ENCODE measurements at places on chromosomes 12 and 14.

DNA sequence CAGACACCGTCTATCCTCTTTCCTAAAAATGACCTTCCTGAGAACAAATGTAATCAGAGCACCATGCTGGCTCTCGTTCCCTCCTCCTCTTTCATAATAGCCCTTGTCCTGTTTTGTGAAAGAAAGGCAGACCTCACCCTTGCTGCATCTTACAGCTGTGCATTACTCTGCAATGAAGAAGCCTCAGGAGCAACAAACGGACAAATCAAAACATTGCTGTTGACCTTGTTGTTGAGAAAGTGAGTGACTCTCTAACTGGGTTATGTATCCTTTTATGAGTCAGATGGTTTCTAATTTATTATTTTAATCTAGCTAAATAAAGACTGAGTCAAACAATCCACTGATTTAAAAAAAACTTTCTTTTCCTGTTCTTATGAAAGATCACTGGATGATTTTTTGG is 180.9 kb downstream of the RPS29 start:
- DNase-seq: no peak

GRCh38 chr12:20368114-20368650 is at the start of gene PDE3A:
PDE3A (plus strand) TSS chr12:20368537; CDS start chr12:20369285, 748 bp downstream.
- DNase-seq: peak; percentile 39

- DNase-seq: peak; percentile 74
These were observed 18.4 kb upstream of the SRGAP1 start for GRCh38 chr12:63826006-63826585.

DNA sequence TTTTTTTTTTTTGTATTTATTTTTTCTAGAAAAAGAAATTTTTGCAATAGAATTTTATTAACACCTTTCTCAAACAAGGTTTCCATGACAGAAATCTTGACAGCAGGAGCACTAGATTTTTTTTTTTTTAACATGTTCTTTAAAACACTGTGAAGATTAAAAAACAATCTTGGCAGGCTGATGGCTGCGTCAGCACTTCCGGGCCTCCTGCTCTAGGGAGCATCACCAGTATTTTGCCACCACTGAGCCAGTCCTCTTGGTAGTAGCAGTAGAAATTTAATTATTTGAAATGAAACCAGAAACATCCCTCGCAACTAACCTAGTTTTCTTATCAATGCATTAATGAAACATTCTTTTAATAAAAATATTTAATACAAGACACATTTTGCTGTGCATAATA is 99.6 kb downstream of the APAF1 start:
- no peak for DNase-seq

DNA sequence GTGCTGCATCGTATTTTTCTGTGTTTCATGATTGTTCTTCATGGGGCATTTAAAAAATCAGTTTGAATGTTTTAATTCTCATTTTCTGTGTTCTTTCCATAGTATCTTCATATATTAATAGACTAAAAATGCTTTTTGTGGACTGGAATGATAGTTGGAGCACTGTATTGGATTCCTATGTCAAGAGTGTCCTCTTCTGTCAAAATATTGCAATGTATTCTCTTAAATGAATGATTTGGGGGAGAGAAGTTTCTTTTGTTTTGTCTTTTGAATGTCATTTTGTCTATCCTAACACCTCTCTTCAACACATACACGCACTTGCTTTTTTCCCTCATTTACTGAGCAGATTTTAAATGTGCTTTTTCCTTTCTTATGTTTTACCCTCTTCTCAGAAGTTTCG is 4.7 kb upstream of the EIF2S3B start:
- DNase-seq: peak; percentile 21

DNA sequence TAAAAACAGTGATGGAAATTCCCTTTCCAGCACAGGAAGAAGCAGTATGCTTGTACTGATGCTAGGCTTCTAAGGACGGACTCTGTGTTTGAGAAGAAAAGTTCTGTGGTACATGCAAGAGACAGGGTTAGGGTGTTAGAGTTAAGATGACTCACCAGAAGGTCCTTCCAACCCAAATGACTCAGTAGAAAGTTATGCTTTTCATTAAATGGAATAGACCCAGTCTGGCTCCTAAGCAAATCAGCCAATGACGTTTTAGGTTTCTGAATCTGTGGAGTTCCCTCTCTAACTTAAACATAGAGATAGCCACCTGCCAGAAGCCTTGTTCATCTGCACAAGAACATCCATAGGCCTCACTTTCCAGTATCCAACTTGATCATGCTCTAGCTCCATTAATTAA is 5.7 kb downstream of the PTHLH start:
- peak; percentile 94 for DNase-seq

DNA sequence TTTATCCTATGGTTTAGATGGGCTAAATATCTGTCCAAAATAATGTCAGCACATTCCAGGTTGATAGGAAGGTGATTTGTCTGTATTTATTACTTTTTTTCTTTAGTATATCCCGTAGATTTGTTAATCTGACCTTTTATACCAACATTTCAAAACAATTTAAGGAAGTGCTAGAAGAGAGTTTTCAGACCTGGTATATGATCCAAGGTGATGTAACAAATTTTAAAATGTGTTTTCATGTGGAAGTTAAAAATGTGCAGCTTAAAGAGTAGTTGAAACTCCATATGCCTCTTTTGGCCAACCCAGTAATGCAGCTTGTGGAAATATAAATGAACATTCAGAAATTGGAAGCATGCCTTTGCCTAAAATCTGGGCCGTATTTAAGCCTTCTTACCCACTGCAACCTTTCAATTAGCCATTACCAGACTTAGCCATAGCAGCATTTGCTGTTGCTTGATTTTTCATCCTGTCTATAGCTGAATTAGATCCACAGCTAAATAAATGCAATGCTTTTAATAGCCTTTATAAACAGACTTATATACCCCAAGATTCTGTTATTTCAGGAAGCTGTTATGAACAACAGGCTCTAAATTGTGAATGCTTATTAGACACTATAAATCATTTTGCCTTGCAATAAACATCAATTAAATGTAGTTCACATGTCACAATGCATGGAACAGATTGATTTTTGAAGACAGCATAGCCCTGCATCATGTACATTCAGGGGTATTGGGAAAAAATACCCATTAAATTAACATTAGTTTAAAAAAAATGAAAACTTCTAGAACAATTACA is 271.2 kb downstream of the PDZRN4 start:
- DNase-seq: no peak

- peak; percentile 61 for DNase-seq
These were observed 17.9 kb downstream of the HRK start for GRCh38 chr12:116863275-116863767.

DNA sequence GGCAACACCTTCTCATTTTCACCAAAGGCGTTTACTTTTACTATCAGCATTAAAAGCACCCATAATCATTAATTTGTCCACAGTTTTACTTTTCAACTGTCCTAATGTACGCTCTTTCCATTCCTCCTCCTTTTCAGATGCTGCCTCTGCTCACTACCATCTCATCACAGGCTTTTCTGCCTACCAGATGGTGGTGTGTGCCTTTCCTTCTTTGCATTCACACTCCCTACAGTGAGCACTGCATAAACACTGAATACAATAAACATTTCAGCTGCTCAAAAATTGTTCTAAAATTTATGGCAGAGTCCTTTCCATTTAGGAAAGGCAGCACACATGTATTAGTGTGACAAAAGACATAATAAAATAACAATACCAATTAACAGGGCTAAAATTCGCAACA is 435.7 kb downstream of the GXYLT1 start:
- DNase-seq: no peak

GRCh38 chr14:51442513-51443175 is 202.6 kb downstream of the TMX1 start:
- DNase-seq: peak; percentile 98

DNA sequence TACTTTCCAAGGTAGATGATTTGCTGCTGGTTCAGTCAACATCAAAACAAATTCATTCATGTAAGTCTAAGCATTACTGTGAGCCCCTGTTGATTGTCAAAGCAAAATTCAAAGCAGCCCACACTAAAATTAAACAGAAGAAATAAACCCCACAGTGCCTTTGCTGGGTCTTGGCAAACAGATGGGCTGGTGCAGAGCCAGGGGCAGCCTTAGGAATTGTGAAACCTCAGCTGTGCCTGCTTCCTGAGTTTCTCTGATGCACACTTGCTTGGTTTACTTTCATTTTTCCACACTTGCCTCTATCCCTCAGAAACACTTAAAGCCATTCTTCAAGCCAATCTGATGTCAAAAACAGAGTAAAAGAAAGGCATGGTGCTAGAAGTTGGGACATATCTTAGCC is 6.6 kb upstream of the PLEKHG7 start:
- peak; percentile 63 for DNase-seq

- peak; percentile 45 for DNase-seq
These were observed 177.0 kb downstream of the C12orf75 start for GRCh38 chr12:105507311-105508038.

GRCh38 chr14:62189698-62190097 is 427.5 kb downstream of the SNAPC1 start:
- peak; percentile 29 for DNase-seq

- DNase-seq: no peak
These were observed 372.9 kb downstream of the DPF3 start for GRCh38 chr14:72521045-72521444.

DNA sequence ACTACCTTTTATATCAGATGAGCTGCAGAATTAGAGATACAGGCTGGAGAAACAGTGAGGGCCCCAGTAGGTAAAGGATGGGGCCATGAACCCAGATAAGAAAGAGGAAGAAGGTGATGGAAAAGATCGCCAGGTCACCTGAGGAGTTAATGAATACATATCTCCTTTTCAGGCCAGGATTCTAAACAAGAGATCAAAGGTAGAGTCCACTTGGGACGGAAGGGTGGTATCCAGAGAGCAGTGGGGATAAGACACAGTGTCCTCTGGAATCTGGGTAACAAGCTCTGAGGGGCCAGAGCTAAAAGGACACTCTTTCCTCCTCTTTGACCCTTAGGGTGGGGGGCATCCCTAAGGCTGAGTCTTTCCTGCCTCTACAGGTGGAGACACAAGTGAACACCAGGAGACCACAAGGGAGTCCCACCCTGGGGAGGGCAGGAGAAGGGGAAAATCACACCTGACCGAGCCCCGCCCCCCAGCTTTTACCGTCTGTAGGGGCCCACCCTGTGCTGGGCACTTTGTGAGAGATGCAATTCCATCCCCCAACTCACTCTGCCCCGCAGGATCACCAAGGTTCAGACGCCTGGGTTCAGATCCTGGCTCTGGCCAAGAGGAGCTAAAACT is 27.3 kb downstream of the SERPINA1 start:
- DNase-seq: no peak

- DNase-seq: peak; percentile 50
These were observed 22.9 kb upstream of the RASSF8 start for GRCh38 chr12:25935355-25936144.

GRCh38 chr14:88868558-88869159 is 44.2 kb downstream of the TTC8 start:
- DNase-seq: peak; percentile 22

- DNase-seq: peak; percentile 46
These were observed 26.2 kb downstream of the RFLNA start for GRCh38 chr12:124321040-124321481.

DNA sequence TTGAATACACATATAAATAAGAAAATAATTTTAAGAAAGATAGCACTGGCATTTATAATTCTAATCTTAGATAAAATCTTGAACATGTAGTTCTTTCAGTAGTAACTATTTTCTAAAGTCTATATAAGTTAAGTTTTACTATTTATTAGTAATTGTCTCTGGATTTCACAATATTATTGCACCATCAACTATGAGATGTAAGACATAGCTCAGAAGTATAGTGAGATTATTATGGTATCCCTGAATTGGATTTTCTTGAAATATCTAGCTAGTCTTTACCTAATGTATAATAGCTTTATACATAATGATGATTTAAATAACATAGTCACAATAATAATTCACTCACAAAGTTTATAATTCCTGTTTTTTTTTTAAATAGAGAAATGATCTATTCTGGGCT is 6.7 kb downstream of the CLEC12A start:
- no peak for DNase-seq

- peak; percentile 73 for DNase-seq
These were observed at the start of gene DNAAF2 for GRCh38 chr14:49634547-49635334. DNAAF2 (minus strand) TSS chr14:49635244; CDS start chr14:49635149, 95 bp downstream.

- no peak for DNase-seq
These were observed 93.4 kb upstream of the ESRRB start for GRCh38 chr14:76282581-76282980.

DNA sequence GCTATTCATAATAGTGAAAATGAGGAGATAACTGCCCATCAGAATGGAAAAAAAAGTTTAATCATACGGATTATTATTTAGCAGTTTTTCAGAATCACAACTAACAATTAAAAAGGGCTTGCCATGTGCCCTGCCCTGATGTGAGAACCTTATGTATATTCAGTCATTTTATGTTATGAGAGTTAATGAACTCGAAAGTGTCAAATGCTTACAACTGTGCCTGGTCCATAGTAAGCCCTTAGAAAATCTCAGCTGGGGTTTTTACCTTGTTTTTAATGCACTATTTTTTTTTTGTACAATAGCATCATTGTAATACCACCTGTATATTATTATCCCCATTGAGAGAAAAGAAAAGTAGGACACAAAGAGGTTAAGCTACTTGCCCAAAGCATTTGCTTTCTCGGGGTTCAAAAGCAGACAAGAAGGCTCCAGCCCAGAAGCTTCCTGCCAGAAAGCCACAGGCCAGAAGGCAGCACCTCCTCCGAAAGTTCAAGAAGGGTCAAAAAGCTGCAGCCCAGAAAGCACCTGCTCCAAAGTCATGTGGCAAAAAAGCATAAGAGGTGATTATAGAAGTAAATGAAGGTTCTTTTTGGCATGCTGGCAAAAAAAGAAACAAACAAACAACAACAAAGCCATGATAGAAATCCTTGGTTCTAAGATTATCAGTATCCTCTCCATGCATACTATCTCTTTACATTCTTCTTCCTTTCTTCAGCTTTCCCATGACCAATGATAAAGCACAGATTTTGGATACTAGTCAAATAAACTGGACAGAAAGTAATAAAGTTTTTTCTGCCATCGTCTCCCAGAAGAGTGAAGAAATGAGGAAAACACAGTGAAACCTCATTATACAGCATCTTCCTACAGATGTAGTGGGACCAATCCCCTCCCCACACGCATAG is 59.1 kb upstream of the NAP1L1 start:
- no peak for DNase-seq

GRCh38 chr12:105409801-105410471 is 79.4 kb downstream of the C12orf75 start:
- peak; percentile 84 for DNase-seq

DNA sequence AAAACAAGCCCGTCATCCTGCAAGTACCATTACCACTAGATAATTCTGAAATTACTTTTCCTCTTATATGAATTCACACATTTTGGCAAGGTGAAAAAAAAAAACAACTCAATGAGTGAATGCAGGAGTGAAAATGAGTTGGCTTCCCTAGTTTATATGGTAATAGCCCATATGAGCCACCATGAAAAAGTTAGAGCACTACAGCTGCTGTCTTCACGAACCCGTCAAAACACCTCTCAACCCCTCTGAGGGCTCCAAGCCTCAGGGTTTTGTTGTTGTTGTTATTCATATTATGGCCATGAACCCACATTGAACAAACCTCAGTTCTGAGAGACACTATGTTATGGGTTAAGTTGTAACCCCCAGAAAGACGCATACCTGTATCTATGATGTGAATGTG is 289.9 kb upstream of the CAND1 start:
- DNase-seq: no peak

GRCh38 chr14:42110167-42110566 is 503.5 kb downstream of the LRFN5 start:
- peak; percentile 65 for DNase-seq

All from AG10803 (cell line).